Esophagus squamous epithelium (tissue), 5 donors: ENCODE measurements at places on chromosomes 2 and 18.

GRCh38 chr2:19046986-19047780 is 311.2 kb downstream of the OSR1 start:
- DNase-seq = no peak

- DNase-seq = no peak
These were observed 8.5 kb downstream of the FAM117B start for GRCh38 chr2:202643012-202643858.

- no peak for DNase-seq
These were observed 57.5 kb downstream of the ZRANB3 start for GRCh38 chr2:135473567-135473966.

GRCh38 chr2:235325151-235325550 is 168.7 kb upstream of the AGAP1 start:
- no peak for DNase-seq

GRCh38 chr2:26008851-26009566 is 24.9 kb upstream of the RAB10 start:
- DNase-seq = no peak

GRCh38 chr18:21398121-21398520 is 156.1 kb downstream of the GREB1L start:
- DNase-seq = no peak

DNA sequence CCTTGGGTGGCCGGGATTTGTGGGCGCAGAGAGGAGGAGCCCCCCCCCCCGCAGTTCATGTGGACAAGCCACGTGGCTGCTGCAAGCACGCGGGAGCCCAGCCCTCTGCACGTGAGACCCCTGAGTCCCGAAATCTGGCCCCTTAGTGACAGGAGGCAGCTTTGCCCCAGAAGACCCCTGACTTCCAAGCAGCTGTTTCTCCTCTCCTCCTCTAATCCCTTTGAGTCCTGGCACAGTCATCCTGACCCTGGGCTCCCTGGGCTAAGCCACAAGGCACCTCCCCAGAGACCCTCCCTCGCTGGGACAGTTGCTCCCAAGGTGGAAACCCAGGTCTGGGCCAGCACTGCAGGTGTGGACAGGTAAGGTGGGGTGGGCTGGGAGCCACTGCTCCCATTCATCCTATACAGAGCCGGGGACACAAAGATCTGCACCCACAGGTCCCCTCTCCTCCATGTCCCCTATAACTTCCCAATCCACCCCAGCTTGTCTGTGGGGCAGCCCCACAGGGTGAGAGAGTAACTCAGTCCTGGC is 923 bp downstream of the TEKT4 start:
- DNase-seq = no peak

DNA sequence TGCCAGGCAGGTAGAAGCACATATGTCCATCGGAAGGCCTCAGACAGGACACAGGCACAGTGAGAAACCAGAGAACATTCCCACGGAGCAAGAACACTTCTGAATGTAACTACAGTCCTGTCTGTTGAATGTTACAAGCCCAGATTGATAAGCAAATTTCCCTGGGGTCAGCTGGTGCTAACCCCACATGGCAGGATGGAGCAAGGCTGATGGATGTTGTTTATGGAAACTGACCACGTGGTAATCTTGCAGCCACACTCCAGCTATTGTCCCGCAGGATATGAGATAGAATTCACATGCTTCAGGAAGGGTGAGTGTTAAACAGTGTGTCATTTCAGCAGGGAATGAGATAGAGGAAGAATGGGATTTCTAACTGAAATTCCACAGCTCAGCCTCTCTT is 138.8 kb upstream of the COPS8 start:
- no peak for DNase-seq
